ENCODE measurements at places on chromosomes 12 and 14. TPM values are rescaled to one million over a fixed set of nuclear protein-coding genes. Genes with fewer than 3 reads are reported as not detected.

TAS2R13 gene
- total RNA-seq: 3.5 TPM

DNA sequence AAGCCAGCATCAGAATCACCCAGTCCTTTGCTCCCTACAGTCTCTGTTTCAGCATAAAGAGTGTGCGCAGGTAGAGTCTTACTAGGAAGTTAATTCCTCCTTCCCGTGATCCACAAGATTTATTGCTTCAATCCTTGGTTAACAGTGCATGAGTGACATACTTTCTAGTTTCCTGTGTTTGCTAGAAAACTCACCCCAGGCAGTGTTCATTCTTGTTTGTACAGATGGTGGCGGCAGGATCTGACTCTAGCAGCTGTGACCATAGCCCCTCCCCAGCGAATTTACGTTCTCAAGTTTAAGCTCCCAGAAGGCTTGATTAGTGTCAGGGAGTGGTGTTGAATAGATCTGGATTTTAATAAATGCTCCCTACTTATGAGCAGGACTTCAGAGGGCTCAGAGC lies 75.9 kb upstream of the ANO2 start:
- DNase-seq: no peak
- no peak overlapping the region for H3K27ac ChIP-seq
- H3K4me3 ChIP-seq: no peak overlapping the region
- no peaks in the 10 kb centered on the region for H3K27me3 ChIP-seq

FZD10 gene
- total RNA-seq: 0.48 TPM

- no peaks in the 10 kb centered on the region for H3K27me3 ChIP-seq
- no peak overlapping the region for H3K4me3 ChIP-seq
- H3K4me1 ChIP-seq: no peaks in the 10 kb centered on the region
- no peak overlapping the region for H3K27ac ChIP-seq
- DNase-seq: no peak
- no peaks in the 10 kb centered on the region for H3K36me3 ChIP-seq
These were observed 12.1 kb upstream of the PRR4 start for GRCh38 chr12:10861366-10861765.

GRCh38 chr14:100158566-100159093 lies 815 bp downstream of the DEGS2 start:
- H3K4me3 ChIP-seq: peak overlapping the region; percentile 22
- H3K27ac ChIP-seq: no peak overlapping the region

- no peaks in the 10 kb centered on the region for H3K27me3 ChIP-seq
- H3K27ac ChIP-seq: no peak overlapping the region
- H3K4me3 ChIP-seq: no peak overlapping the region
- no peaks in the 10 kb centered on the region for H3K4me1 ChIP-seq
- no peaks in the 10 kb centered on the region for H3K36me3 ChIP-seq
- DNase-seq: no peak
These were observed 13.2 kb downstream of the RASSF8 start for GRCh38 chr12:25971654-25972041.

- no peaks in the 10 kb centered on the region for H3K27me3 ChIP-seq
- no peak overlapping the region for H3K4me3 ChIP-seq
- H3K27ac ChIP-seq: no peak overlapping the region
- DNase-seq: no peak
- no peaks in the 10 kb centered on the region for H3K4me1 ChIP-seq
- H3K36me3 ChIP-seq: no peaks in the 10 kb centered on the region
These were observed 116.0 kb downstream of the TTC6 start for GRCh38 chr14:37711356-37711830.

IRF9 gene
- 54.7 TPM for total RNA-seq

GRCh38 chr14:92495027-92495426 lies 18.6 kb upstream of the RIN3 start:
- H3K27me3 ChIP-seq: no peaks in the 10 kb centered on the region
- no peaks in the 10 kb centered on the region for H3K4me1 ChIP-seq
- no peaks in the 10 kb centered on the region for H3K36me3 ChIP-seq
- no peak overlapping the region for H3K27ac ChIP-seq

- H3K4me3 ChIP-seq: no peak overlapping the region
- H3K27ac ChIP-seq: no peak overlapping the region
- no peaks in the 10 kb centered on the region for H3K36me3 ChIP-seq
- no peak for DNase-seq
- H3K4me1 ChIP-seq: no peaks in the 10 kb centered on the region
- H3K27me3 ChIP-seq: no peaks in the 10 kb centered on the region
These were observed 8.2 kb downstream of the TAS2R19 start for GRCh38 chr12:11014234-11014633.

DNA sequence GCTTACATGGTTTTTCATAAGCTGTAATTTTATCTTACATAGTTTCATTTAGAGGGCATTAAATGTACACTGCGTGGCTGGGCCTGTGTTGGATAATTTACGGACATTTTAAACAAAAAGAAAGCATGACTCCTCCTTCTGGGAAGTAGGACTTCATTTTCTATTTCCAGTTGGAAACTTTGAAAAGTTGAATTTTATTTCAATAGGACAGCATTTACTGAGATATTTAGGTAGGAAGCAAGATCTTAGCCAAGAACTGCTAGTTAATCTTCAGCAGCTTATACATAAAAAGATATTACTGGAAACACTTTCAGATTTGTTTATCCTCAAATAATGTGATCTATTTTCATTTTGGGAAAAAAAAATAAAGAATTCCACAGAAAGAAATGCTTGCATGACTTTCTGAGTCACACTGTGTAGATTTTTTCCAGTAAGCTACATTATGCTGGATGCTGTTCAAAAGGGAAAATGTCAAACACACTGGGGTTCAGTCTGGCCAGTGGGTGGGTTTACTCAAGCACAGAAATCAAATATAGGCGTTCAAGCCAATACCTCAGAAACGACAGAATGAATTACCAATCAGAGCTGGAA lies 239.4 kb upstream of the KRR1 start:
- H3K27me3 ChIP-seq: no peaks in the 10 kb centered on the region
- no peak overlapping the region for H3K27ac ChIP-seq
- no peaks in the 10 kb centered on the region for H3K36me3 ChIP-seq
- no peak for DNase-seq
- H3K4me3 ChIP-seq: no peak overlapping the region
- no peaks in the 10 kb centered on the region for H3K4me1 ChIP-seq

DNA sequence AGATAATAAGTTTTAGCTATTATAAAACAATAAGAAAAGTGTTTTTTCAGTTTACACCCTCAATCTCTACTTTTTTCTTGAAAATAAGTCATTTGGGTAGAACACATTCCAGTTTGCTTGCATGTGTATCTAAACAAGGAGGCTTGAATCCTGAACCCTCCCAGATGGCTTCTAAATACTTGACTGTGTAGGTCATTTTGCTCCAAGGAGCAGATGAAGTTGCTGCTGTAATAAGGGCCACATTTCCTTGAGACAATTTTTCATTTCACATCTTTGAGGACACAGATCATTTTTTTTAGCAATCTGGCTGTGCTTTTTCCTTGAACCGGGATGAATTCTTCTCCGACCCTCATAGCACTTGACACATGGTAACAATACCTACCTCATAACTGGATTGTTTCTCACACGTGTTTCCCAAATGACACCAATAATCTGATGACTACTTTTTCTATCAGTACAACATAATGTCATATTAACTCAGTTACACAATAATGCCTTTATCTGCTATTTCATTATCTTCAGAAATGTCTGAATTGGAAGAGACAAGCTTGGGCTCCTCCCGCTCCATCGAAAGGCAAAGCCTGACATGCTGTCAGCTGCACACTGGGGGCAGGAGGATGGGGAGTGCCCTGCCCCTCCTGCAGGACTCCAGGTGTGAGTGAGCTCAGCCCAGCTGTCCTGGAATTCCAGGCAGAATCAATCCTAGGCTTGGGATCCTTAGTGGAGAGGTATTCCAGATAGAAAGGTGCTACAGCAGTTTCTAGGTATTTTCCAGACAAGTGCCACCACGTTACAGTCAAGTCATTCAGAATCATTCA lies 30.9 kb downstream of the GPHB5 start:
- no peak for DNase-seq
- no peaks in the 10 kb centered on the region for H3K27me3 ChIP-seq
- no peaks in the 10 kb centered on the region for H3K36me3 ChIP-seq
- H3K4me3 ChIP-seq: no peak overlapping the region

RGS6 gene
- total RNA-seq: 9.2 TPM

- no peaks in the 10 kb centered on the region for H3K27me3 ChIP-seq
- H3K36me3 ChIP-seq: no peaks in the 10 kb centered on the region
- no peak overlapping the region for H3K4me3 ChIP-seq
- H3K4me1 ChIP-seq: no peaks in the 10 kb centered on the region
- no peak overlapping the region for H3K27ac ChIP-seq
These were observed 44.6 kb upstream of the FAR2 start for GRCh38 chr12:29104516-29104915.

DNA sequence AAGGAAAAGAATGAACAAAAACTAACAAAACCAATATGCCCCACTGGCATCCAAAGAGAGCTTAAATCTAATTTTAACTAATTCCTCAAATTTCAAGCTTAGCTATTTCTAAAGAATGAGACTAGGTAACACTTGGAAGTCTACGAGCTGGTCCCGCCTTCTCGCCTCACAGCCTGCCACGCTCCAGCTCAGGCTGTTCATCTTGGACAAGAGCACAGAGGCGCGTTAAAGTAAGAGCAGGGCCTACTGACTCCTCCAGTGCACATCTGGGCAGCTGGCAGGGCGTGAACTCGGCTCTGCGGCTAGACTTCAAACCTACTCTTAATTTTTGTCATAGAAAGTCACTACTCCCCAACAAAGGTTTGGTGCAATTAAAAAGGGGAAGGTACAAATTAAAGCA lies 64.6 kb downstream of the DICER1 start:
- DNase-seq: no peak
- no peak overlapping the region for H3K27ac ChIP-seq
- H3K27me3 ChIP-seq: no peaks in the 10 kb centered on the region
- H3K36me3 ChIP-seq: no peaks in the 10 kb centered on the region

GRCh38 chr12:34398706-34399630 lies 376.7 kb downstream of the ALG10 start:
- H3K27ac ChIP-seq: no peak overlapping the region
- no peaks in the 10 kb centered on the region for H3K4me1 ChIP-seq
- no peak overlapping the region for H3K4me3 ChIP-seq
- no peaks in the 10 kb centered on the region for H3K27me3 ChIP-seq
- DNase-seq: peak; percentile 27

B3GNT4 gene
- not detected for total RNA-seq

DNA sequence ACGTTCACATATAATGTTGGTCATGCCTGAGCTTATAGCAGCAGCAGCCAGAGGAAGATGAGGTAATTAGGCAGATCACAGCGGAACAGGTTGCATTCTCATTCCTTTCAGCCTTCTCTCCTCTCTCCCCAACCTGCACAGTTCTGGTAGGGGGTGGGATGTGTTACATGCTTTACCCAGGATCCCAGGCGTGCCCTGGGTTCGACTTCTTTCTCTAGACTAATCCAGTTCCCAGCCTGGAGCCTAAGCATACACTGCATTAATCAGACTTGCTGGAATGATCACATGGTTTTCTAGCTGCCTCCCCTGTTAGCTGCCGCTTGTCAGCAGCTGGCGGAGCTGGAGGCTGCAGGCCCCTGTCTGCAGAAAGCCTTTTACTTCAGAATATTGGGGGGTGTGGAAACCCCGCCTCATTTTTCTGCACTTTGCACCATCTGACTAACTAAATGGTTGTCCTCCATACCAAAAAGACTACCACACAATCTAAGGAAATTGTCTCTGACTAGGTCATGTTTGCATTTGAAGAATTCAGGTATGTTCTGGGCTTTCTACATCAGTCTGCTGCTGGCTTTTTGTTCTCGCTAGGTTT lies 46.0 kb upstream of the EVL start:
- H3K27ac ChIP-seq: peak overlapping the region; percentile 20
- no peaks in the 10 kb centered on the region for H3K36me3 ChIP-seq
- H3K4me1 ChIP-seq: no peaks in the 10 kb centered on the region
- no peak for DNase-seq
- H3K4me3 ChIP-seq: no peak overlapping the region

DNA sequence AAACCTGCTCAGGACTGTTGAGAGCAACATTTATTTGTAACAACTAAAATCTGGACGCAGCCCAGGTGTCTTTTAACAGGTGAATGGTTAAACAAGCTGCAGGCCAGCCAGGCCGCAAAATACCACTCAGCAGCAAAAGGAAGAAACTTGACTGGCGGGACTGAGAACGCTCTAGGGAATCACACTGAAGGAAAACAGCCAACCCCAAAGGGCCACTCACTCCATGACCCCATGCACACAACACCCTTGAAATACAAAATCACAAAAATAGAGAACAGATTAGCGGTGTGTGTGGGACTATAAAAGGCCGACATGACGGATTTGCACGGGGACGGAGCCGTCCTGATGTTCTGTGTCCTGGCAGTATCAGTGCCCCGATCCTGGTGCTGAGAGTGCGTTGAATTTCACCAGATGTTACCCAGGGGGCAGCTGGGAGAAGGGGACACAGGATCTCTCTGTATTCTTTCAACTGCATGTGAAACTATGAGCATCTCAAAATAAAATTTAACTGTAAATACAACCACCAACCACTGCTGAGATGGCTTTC lies 23.0 kb downstream of the VPS37B start:
- peaks cover 8% of the 10 kb centered on the region for H3K4me1 ChIP-seq
- no peaks in the 10 kb centered on the region for H3K36me3 ChIP-seq
- no peak for DNase-seq
- H3K27me3 ChIP-seq: no peaks in the 10 kb centered on the region
- H3K4me3 ChIP-seq: no peak overlapping the region

GRCh38 chr12:16018306-16018705 lies 107.2 kb downstream of the DERA start:
- no peaks in the 10 kb centered on the region for H3K4me1 ChIP-seq
- no peaks in the 10 kb centered on the region for H3K36me3 ChIP-seq
- no peaks in the 10 kb centered on the region for H3K27me3 ChIP-seq
- no peak for DNase-seq

GRCh38 chr12:46926526-46926925 lies 100.7 kb upstream of the SLC38A4 start:
- no peak overlapping the region for H3K4me3 ChIP-seq
- DNase-seq: no peak
- no peaks in the 10 kb centered on the region for H3K36me3 ChIP-seq
- H3K27me3 ChIP-seq: no peaks in the 10 kb centered on the region

DNA sequence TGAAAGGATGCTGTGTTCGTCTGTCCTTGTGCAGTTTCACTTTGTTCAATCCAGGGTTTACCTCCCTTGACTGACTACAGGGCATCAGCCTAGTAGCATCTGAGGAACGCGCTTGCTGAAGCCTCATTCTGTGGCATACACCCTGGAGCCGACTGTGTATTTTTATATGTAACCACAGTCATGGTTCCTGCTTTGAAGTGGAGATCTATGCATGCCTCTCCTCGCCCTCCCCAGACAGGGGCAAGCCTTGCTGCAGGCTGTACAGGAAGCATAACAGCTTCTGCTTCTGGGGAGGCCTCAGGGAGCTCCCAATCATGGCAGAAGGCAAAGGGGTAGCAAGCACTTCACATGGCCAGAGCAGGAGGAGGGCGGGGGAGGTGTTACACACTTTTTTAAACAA lies 262.1 kb downstream of the BCL11B start:
- H3K36me3 ChIP-seq: no peaks in the 10 kb centered on the region
- H3K4me3 ChIP-seq: no peak overlapping the region
- DNase-seq: no peak
- H3K27ac ChIP-seq: no peak overlapping the region
- no peaks in the 10 kb centered on the region for H3K27me3 ChIP-seq

All from breast epithelium (tissue), 4 donors.